ENCODE measurements at places on chromosomes 4 and X. TPM values are rescaled to one million over a fixed set of nuclear protein-coding genes. Genes with fewer than 3 reads are reported as not detected.

The SPANXA1 gene
- not detected for total RNA-seq

The NLGN4X gene
- total RNA-seq: 0.86 TPM

The USP17L26 gene
- not detected for total RNA-seq

The SSX4 gene
- not detected for total RNA-seq

The XAGE2 gene
- not detected for total RNA-seq

The APELA gene
- not detected for total RNA-seq

The DNAAF6 gene
- not detected for total RNA-seq

The ADGRL3 gene
- total RNA-seq: 1.3 TPM

The H2BW2 gene
- total RNA-seq: not detected

The CXorf51A gene
- not detected for total RNA-seq
